ENCODE measurements at places on chromosomes 1 and 21.

GRCh38 chr1:99007366-99007765, 2.7 kb upstream of the PLPPR5 start:
- DNase-seq, result no peak

DNA sequence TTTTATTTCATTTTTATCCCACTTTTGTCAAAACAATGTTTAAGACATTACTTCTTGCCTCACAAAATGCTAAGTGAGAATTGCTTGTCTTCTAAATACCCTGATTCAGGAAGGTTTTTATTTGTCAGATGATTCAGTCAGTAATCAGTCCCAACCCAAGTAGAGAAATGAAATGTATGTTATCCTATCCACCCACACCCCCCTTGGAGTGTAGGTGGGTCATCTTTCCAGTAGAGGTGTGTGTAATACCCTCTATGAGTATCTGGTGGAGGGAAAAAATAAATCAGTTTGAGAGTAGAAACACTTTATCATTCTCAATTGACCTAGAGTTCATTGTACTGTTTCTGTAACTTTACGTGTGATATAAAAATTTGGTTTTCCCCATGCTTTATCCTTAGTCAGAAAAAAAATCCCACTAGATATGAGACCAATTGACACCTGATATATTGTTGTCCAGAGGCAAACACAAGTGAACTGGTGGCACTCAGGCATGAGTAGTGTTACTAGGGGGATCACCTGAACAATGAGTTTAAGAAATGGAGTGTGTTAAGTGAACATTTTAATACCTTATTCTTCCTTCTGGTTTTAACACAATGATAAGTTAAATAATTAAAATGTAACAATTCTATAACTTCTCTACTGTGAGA, 153.8 kb upstream of the C1orf105 start:
- no peak for DNase-seq

- no peak for DNase-seq
Observed at GRCh38 chr1:217363319-217363718, 267.6 kb downstream of the GPATCH2 start.

DNA sequence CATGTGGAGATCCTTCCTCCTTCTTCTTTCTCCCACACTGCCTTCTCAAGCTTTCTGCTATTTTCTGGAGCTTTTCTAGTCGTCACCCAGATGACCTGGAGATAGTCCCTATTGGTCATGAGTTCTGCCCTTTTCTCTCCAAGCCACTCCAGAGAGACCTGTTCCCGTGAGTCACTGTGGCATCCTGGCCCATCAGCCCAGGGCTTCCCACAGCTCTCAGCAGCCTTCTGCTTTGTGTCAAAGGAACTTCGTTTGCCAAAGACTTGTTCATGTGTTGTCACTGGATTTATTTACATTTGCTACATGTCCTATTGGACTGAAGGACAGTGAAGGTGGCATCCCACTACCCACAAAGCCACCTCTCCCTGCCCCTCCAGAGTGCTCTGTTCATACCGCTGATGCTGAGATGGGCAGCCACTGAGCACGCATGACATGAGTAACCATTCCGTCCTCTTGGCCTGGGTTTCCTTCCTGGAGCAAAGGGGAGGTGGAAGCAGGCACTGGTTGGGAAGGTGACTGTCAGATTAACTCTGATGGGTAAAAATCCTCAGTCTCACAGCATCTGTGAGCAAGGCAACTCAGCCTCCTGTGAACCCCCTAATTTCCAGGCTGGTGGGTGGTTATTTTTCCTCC, 119.2 kb downstream of the EDEM3 start:
- DNase-seq, result no peak

GRCh38 chr21:42258885-42259407, 40.0 kb downstream of the ABCG1 start:
- DNase-seq, result no peak

GRCh38 chr1:43602990-43603389, 47.0 kb upstream of the KDM4A start:
- DNase-seq, result no peak
